Sigmoid colon (tissue), 7 donors: ENCODE measurements at places on chromosomes 3 and 15. TPM values are rescaled to one million over a fixed set of nuclear protein-coding genes. Genes with fewer than 3 reads are reported as not detected.

GRCh38 chr15:47812470-47812999 is 95.2 kb downstream of the SEMA6D start:
- DNase-seq = no peak

Gene NANOGP8
- 0.15 TPM for polyA plus RNA-seq

Gene KIF23
- polyA plus RNA-seq = 1.8 TPM

DNA sequence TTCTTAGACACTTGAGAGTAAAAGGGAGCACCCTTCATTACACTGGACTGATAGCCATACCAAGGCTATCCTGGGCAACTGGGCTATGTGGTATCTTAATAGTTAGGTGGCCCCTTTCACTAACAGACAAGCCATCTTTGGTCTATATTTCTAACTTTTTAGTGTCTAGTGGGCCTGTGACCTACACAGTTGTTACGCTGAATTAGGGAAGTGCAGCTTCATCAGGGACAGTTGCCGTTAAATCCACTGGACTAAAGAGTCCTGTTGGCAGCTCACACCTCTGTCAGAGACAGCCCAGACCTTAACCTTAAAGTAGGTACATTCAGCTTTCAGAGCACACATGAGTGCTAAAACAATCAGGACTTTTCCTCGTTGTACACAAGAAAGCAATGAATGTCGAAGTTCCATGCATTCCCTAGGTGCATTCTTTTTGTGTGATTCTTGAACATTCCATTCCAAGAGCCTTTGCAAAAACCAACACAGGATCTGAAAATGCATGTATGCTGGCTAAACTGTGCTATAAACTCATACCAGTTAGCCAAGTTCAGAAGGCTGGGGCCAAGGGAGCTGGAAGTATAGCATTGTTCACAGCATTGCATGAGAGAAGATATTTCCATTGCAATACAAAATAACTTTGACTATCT is 230.2 kb upstream of the EIF1B start:
- DNase-seq = no peak
